ENCODE measurements at places on chromosomes 6 and 20. TPM values are rescaled to one million over a fixed set of nuclear protein-coding genes. Genes with fewer than 3 reads are reported as not detected.

DNA sequence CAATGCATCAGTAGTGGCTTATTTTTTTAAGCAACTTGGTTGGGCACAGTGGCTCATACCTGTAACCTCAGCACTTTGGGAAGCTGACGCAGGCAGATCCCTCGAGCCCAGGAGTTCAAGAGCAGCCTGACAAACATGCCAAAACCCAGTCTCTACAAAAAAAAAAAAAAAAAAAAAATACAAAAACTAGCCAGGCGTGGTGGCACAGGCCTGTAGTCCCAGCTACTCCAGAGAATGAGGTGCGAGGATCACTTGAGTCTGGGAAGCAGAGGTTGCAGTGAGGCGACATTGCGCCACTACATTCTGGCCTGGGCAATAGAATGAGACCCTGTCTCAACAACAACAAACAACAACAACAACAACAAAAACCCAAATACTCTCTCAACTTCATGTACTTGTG is 44.7 kb upstream of the XRN2 start:
- no peaks in the 10 kb centered on the region for H3K36me3 ChIP-seq
- no peak for DNase-seq
- H3K4me1 ChIP-seq, result no peaks in the 10 kb centered on the region
- H3K27ac ChIP-seq, result no peak overlapping the region

GRCh38 chr20:19964289-19965265 is 52.6 kb upstream of the NAA20 start:
- H3K27me3 ChIP-seq, result no peaks in the 10 kb centered on the region
- peaks cover 8% of the 10 kb centered on the region for H3K4me1 ChIP-seq
- DNase-seq, result no peak
- H3K36me3 ChIP-seq, result no peaks in the 10 kb centered on the region
- no peak overlapping the region for H3K4me3 ChIP-seq

- DNase-seq, result no peak
- H3K27me3 ChIP-seq, result no peaks in the 10 kb centered on the region
- no peak overlapping the region for H3K4me3 ChIP-seq
- no peak overlapping the region for H3K27ac ChIP-seq
Measured at GRCh38 chr6:49556429-49556837, 6.0 kb downstream of the C6orf141 start.

DNA sequence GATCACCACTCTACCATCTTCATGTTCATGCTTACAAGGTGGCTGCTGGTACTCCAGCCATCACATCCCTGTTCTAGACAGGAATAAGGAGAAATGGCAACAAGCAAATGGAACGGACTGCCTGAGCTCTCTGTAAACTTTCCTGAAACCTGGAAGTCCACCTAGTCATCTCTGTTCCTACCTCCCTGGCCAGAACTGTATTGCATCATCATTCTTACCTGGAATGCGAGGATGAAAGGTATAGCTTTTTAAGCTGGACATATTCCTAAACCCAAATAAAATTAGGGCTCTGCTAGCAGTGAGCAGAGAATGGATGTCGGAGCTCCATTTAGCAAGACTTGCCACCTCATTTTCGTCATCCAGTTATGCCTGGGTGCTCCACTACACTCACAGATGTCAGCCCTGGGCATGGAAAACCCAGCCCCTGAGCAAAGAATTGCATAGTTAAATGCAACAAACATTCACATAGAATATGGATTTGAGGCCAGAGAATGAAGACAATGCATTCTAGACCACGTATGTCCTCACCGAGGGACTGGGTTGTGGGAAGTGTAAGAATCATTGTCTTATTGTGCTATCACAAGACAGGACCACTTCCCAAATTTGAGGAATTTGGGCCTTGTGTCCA is 214.3 kb upstream of the CDYL start:
- no peaks in the 10 kb centered on the region for H3K27me3 ChIP-seq
- no peaks in the 10 kb centered on the region for H3K4me1 ChIP-seq
- no peak for DNase-seq
- H3K27ac ChIP-seq, result no peak overlapping the region

DNA sequence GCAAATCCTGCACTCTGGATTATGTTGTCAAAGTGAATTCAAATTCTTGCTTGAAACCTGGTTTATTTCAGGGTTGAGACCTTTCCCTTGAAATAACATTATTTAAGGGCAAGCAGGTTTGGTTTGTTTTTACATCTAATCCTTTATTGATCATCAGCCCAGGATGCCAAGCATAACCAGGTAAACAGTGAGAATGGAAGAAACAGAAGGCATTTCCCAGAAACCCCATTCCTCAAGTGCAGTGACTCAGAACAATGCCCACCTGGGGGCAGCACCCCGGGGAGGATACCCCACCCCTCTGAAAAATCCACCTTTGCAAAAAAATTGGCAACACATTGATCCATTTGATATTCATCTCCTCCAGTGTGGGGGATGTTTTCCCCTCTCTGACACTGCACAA is 32.5 kb downstream of the POFUT1 start:
- H3K4me1 ChIP-seq, result no peaks in the 10 kb centered on the region
- no peak overlapping the region for H3K4me3 ChIP-seq
- peaks cover 8% of the 10 kb centered on the region for H3K36me3 ChIP-seq
- no peak for DNase-seq

DNA sequence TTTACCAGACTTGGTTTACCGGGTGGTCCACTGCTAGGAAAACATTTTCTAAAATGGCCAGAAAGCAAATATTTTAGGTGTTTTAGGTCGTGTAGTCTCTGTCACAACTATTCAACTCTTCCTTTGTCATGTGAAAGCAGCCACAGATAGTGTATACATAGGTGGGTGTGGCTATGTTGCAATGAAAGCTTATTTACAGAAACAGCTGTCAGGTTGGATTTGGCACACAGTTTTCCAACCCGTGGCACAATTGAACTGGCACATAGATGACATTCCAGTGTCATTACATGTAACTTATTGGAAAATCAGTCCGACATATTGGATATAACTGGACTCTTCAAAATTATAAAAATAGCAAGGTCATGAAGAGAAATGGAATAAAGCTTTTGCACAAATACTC is 68.9 kb upstream of the KCNQ5 start:
- H3K27me3 ChIP-seq, result no peaks in the 10 kb centered on the region
- DNase-seq, result no peak
- H3K27ac ChIP-seq, result peak overlapping the region; percentile 10
- H3K4me1 ChIP-seq, result no peaks in the 10 kb centered on the region
- no peaks in the 10 kb centered on the region for H3K36me3 ChIP-seq

DNA sequence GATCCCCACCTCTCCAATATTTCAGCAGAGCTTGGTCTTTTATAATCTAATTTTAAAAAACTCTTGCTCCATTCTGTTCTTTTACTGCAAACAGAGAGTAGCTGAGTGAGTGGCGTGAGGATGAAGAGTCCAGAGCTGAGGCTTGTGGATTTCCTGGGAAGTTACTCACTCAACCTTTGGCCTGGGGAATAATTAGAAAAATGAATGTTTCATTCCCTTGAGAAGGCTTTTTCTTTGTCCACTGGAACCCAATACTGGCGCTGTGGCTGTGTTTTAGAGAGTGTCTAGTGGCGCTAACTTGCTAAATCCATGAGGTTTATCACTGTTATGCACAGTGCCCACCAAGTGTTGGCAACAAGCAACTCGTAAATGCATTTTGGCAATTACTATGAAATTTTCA is 251.5 kb downstream of the HIVEP2 start:
- no peaks in the 10 kb centered on the region for H3K27me3 ChIP-seq
- H3K36me3 ChIP-seq, result no peaks in the 10 kb centered on the region
- peaks cover 4% of the 10 kb centered on the region for H3K4me1 ChIP-seq

- H3K4me3 ChIP-seq, result no peak overlapping the region
- no peak overlapping the region for H3K27ac ChIP-seq
- H3K4me1 ChIP-seq, result peaks cover 26% of the 10 kb centered on the region
- no peaks in the 10 kb centered on the region for H3K27me3 ChIP-seq
- H3K36me3 ChIP-seq, result no peaks in the 10 kb centered on the region
- DNase-seq, result no peak
Measured at GRCh38 chr6:90044182-90044832, 150.0 kb downstream of the GJA10 start.

Gene CYB5R4
- total RNA-seq, result 31.6 TPM

Gene SUMO4
- 3.7 TPM for total RNA-seq

Gene TUBB2A
- 3.5 TPM for total RNA-seq

Gene KIAA1755
- total RNA-seq, result not detected

Gene CD93
- 0.53 TPM for total RNA-seq

Gene LTB
- total RNA-seq, result 206 TPM
